Psoas muscle (tissue), 8 donors: ENCODE measurements at places on chromosomes 16 and 17. TPM values are rescaled to one million over a fixed set of nuclear protein-coding genes. Genes with fewer than 3 reads are reported as not detected.

Gene CHST4
- total RNA-seq = not detected

Gene FAM171A2
- total RNA-seq = 0.19 TPM

Gene CTRB1
- total RNA-seq = 1.2 TPM

Gene GP1BA
- total RNA-seq = not detected

Gene RND2
- total RNA-seq = 0.22 TPM

Gene GPRC5B
- 124 TPM for total RNA-seq

Gene CHST5
- not detected for total RNA-seq

Gene ACSM2A
- not detected for total RNA-seq

Gene KRTAP2-3
- total RNA-seq = not detected

Gene KCNJ16
- not detected for total RNA-seq

GRCh38 chr17:77099997-77100396 lies 40.8 kb upstream of the SEC14L1 start:
- DNase-seq = peak; percentile 62

DNA sequence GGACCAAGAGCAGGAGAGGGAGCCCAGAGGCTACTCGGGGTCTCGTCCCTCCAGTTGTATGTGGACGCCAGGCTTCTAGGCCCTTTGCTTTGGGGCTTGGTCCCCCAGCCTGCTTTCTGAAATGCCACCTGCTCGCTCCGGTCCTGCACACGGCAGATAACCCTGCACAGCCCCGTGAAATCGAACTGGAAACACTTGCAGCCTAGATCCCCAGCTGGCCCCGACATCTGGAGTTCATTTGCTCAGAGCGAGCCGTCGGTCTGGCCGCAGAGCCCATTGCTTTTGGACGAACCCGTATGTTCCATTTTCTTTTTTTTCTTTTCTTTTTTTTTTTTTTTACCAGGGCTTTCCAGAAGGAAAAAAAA lies 22.9 kb downstream of the C1QTNF1 start:
- peak; percentile 77 for DNase-seq

DNA sequence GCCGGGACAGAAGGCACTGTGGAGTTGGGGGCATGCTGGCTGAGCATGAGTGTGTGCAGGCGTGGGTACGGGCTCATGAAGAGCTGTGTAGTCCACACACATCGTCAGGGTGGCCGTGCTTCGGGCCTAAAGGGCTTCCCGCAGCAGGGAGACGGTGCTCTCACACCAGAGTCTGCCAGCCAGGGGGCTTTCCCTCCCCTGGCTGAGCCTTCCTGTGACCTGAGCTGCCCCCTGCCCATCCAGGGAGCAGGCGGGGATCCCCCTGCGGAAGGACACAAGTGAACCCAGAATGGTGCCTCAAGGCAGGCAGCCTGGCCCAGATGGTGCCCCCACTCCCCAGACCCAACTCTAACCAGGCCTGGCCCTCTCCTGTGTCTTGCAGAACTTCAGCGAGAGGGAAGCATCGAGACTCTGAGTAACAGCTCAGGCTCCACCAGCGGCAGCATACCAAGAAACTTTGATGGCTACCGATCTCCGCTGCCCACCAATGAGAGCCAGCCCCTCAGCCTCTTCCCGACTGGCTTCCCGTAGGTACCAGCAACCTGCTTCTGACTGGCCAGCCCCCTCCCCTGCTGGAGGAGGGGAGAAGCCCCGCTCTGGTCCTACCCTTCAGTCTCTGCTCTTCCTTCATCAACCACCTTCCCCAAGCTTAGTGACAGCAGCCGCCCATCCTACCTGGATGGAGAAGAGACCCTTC lies 7.9 kb upstream of the TBX2 start:
- no peak for DNase-seq

DNA sequence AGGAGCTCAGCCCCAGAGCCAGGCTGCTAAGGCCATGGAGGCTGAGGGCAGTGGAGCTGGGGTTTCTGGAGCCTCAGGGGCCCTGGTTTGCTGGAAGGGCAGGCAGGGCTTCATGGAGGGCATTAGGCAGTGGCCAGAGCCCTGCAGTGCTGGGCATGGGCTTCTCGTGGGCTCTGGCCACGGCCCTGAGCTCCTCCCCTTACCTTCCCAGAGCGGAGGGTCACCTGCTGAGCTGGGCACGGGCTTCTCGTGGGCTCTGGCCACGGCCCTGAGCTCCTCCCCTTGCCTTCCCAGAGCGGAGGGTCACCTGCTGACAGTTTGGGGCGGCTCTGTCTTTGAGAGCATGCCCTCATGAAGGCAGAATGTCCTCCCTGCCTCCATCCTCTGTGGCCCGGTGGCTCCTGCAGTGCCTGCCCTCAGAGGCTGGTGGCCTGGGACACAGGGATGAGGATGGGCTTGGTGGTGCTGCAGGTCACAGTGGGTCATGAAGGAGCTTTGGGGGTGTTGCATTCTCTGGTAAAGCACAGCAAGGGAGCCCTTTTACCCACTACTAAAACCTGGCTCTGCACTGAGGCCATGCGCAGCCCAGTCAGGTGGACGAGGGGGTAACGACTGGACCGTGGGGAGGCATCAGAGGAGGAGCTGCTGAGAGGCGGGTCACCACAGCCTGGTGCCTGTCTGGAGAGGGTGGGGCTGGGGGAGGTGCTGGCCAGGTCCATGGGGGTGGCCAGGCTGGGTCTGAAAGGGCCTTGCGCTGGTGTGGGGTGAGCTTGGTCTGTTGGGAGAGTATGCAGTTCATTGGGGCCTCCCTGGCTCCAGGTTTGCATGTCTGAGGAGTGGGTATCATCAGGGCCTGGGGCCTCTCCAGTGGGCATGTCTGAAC lies 2.9 kb upstream of the RNPS1 start:
- DNase-seq = no peak

DNA sequence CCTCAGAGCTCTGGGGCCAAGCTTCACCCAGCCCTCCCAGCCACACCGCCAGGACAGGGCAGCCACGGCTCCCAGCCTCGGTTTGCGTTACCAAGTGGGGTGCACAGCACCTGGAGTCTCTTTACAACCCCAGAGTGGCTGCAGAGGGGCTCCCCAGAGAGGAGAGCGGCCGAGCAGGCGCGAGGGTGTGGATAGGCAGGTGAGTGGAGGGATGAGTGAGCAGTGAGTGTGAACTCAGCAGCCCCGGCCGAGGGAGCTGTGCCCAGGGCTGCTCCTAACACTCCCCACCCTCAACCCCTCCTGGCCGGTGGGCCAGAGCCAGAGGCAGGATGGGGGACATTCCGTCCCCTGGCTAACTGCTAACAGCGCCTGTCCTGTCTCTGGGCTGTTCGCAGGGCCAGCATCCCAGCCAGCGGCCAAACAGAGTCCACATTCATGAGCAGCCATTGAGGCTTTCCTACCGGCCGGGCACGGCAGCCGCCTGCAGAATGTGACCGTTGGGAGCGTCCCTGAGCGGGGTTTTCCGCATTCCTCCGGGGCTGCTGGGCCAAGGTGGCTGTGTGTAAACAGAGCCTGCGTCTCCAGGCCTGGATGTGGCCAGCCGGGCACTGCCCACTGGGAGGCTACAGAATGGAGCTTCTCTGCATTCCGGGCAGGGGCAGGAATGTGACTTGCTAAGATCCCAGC lies 5.3 kb downstream of the ZNF469 start:
- peak; percentile 24 for DNase-seq

DNA sequence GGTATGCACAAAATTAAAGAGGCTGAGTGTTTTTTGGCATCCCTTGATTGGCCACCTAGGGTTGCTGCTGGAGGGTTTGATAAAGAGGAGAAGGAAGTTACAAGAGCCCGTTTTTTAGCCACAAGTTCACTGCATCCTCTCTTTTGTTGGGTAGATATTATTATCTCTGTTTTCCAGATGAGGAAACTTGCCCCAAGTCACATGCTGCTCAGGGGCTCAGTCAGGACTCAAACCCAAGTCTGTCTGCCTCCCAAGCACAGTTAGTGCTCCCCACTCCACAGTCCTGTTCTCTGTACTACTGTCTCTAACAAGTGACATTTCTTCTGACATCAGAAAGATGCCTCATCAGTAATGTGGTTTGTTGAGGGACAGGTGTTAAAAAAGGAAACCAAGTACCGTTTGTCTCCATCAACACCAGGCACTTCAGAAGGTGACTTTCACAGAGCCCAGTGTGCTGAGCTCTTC lies 1.4 kb downstream of the NT5M start:
- DNase-seq = no peak

DNA sequence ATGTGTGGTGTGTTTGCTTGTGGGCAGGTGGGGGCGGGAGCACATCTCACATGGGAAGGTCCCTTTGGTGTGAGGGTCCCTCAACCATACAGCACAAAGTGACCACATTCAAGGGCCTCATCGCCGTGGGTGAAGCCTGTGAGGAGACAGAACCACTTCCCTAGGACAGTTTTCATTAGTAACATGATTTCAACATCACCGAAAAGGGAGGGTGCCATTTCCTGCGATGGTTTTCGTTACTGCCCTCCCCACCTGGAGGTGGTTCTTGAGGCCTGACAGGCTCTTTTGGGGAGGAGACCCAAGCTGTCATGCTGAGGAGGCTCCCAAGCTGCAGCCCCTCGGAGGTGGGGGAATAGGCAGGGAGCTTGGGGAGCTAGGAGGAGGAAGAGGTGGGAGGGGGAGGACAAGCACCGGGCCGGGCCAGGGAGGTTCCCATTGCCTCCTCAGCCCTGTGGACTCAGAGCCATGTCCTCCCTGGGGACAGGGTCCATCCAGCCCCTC lies 9.5 kb downstream of the CD300LB start:
- DNase-seq = no peak

DNA sequence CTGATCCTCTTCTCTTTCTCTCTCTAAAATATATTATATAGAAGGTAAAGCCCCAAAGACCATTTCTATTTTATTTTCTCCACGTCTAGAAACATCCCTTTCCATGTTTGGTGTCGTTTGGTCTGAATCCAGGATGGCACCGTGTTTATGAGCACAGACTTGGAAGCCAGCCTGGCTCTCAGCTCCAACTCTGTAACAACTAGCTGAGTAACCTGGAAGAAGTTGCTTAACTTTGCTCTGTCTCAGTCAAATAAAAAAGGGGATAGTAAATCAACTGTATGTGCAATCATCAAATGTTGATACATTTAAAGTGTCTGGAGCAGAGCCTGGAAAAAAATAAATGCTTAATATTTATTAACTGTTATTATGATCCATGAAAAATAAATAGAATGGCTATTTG lies 249.8 kb upstream of the MAF start:
- no peak for DNase-seq

DNA sequence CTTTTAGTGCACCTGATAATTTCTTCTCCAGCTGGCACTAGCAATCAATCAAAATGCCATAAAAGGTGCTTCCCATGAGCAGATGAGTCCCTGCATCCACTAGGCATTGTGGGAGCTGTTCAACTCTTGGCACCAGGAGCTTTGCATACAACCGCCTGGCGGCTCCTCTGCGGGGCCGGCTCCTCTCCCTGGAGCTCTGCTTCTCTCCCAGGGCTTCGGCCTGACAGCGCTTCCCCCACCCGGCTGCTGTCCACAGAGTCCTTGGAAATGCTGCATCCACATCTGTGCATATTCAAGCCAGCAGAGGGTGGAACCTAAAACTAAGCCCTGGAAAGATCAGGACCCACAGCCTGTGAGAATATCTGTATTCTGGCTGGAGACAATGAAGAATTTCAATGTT lies 62.9 kb downstream of the LMF1 start:
- DNase-seq = no peak

DNA sequence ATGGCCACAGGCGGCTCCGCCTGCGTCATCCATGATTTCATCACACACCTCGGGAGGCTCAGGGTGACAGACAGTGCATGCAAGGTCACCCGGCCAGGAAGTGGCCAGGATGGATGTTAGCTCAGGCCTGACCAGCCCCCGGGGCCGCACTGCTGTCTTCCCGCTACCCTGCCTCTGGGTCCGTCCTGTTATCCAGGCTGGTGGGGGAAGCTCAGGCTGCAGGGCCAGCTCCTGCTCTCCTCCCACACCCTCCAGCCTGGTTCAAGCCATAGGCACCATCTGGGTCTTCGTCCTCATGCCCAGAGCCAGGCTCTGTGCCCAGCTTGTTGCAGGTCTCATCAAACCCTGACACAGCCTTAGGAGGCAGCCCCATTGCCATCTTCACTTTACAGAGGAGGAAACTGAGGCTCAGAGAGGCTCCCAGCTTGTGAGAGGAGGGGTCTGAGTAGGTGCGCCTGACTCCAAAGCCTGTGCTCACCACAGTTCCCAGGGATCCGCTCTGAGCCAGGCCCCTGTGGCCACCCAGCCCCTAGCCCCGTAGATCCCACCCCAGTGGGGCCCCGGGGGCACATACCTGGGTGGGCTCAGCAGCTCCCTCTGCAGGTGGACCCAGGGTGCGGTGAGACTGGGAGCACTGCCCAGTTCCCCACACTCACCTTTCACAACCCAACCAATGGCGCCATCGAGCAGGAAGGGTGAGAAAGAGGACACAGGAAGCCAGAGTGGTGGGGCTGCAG lies 412 bp upstream of the ADGRG3 start:
- DNase-seq = peak; percentile 39

GRCh38 chr16:1933097-1933661 lies 9.8 kb downstream of the MSRB1 start:
- no peak for DNase-seq

- DNase-seq = no peak
Observed at GRCh38 chr16:76441876-76442275, 164.7 kb downstream of the CNTNAP4 start.

DNA sequence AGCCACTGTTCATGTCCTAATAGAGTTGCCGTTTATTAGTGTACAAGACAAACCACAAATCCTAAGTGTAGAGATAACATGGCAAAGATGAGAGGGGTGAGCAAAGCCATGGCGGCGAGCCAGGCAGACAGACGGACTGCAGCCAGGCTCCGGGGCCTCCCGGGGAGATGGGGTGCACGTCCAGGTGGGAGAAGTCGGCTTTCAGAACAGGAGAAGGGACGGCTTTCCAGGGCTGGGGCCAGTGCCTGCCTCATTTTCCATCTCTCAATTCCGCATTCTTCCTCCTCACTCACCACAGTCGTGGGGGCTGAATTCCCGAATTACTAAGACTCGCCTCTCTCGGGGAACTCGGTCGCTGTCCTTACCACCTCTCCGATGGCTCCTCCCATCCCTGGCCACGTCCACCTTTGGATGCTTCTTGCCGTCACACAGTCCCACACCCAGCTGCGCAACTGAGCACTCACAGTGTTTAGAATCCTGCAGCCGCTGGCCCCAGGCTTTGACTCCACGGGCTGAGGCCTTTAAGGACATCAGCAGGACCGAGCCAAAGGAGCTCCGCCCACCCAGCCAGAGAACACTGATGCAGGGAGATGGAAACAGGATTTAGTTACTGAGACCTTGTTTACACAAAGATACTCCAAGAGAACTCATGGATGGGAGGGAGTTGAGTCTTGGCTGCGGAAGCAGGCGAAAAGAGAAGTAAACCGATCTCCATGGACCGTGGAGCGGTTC lies 59.7 kb downstream of the RNF112 start:
- peak; percentile 75 for DNase-seq

GRCh38 chr17:2921443-2921842 lies 125.2 kb downstream of the RAP1GAP2 start:
- no peak for DNase-seq

- no peak for DNase-seq
Observed at GRCh38 chr17:57818066-57818465, 31.8 kb downstream of the MRPS23 start.

GRCh38 chr17:21382560-21383495 lies 6.7 kb downstream of the KCNJ12 start:
- DNase-seq = no peak
